ENCODE measurements at places on chromosomes 13 and 19.
A peak's percentile ranks its signal among the peaks of the same experiment; 100 is the strongest.

GRCh38 chr13:112348642-112349345 is 27.4 kb upstream of the SPACA7 start:
- DNase-seq: no peak

DNA sequence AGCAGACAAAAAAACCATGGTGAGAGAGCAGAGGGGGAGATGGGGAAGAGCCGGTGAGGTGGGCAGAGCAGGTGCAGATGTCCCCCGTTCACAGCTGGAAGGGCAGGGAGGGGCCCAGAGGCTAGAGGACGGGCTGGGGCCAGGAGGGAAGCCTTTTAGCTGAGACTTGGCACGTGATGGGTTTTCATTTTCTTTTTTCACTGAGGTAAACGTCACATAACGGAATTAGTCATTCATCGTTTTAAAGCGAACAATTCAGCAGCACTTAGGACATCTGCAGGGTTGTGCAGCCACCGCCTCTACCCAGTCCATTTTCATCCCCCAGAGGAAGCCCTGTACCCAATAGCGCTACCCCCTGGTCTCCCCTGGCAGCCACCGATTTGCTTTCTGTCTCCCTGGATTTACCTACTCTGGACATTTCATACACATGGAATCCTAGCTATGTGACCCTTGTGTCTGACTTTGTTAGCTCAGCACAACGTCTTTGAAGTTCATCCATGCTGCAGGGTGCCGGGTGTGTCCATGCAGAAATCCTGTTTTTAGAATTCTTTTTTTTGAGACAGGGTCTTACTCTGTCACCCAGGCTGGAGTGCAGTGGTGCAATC is 16.0 kb upstream of the EMC10 start:
- DNase-seq: no peak

DNA sequence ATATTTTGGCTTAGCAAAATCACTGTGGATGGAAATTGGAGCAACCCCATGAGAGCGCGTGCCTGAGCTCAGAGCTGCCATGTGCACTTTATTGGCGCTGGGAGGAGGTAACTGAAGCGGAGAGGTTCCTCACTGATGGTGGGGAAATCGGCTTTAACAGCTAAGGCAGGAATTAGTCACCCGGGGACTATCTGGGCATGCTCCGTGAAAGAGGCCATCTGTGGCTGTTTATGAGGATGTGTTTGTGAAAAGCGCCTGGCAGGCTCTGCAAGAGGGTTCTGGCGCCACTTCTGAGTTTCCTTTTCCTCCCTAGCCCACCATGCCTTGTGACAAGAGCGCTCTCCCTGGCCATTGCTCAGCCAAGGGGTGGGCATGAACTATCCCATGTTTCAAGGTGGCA is 815.6 kb downstream of the UQCRFS1 start:
- DNase-seq: no peak

DNA sequence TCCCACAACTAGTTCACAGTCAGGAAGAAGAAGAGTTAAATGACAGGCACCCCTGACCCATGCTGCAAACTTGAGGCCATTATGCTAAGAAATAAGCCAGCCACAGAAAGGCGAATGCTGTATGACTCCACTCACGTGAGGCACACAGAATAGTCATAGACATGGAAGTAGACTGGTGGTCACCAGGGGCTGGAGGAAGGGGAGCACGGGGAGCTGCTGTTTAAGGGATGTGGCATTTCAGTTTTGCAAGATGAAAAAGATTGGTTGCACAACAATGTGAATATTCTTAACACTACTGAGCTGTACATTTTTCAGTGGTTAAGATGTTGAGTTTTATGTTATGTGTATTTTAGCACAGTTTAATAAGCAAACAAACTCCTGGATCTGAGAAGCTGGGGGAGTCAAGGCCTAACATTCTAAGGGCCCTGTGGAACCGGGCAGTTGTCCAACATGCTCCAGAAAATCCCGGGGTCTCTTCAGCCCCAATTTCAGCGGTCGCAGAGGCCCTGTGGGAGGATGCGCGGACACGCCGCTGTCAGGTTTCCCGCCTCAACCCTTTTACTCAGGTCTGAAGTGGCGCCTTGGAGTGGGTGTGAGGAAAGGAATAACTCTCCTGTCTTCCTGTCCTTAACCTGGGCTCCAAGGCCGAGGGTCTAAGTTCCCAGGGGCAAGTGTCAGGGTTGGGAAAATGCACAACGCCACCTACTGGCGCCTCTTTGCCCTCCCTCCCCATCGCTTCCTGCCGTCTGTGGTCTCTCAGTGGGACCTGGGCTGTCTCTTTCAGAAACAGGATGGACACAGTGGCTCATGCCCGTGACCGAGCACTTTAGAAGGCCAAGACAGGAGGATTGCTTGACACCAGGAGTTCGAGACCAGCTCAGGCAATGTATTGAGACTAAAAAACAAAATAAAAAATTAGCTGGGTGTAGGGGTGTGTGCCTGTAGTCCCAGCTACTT is 4.4 kb upstream of the TMEM272 start:
- peak; percentile 59 for DNase-seq

GRCh38 chr13:33797622-33798021 is 20.3 kb upstream of the RFC3 start:
- peak; percentile 33 for DNase-seq

DNA sequence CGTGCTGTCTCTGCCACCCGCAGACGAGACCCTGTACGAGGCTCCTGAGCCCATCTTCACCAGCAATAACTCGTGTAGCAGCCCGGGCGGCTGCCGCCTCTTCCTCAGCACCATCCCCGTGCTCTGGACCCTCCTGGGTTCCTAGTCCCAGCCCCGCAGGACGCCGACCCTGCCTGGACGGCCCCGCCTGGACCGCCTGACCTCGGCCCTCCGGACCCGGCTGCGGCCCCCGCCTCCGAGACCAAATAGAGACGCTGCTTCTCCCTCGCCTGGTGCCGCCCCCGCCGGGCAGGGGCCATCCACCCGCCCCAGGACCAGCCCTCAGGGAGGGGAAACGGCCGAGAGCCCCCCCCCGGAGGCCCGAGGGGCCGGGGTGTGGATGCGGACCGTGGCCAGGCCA is 14.1 kb downstream of the EFNA2 start:
- DNase-seq: no peak

DNA sequence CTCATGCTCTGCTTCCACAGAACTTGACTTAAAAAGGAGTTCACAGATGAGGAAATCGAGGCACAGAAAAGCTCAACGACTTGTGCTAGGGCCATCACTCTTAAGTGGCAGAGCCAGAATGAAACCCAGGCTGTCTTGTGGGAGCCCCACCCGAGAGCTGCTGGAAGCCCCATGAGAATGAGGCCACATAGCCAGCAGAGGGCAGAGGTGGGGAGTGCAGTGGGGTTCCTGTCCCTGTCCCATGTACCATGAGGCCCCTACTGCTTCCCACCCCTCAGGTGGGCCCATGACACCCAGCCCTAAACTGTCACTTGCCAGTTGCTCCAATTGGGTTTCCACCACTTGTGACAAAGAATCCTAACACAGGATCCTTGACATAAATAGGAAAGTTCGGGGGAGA is 175.9 kb downstream of the IRS2 start:
- DNase-seq: peak; percentile 57

- no peak for DNase-seq
Observed at GRCh38 chr13:92719868-92720267, 506.7 kb upstream of the GPC6 start.

DNA sequence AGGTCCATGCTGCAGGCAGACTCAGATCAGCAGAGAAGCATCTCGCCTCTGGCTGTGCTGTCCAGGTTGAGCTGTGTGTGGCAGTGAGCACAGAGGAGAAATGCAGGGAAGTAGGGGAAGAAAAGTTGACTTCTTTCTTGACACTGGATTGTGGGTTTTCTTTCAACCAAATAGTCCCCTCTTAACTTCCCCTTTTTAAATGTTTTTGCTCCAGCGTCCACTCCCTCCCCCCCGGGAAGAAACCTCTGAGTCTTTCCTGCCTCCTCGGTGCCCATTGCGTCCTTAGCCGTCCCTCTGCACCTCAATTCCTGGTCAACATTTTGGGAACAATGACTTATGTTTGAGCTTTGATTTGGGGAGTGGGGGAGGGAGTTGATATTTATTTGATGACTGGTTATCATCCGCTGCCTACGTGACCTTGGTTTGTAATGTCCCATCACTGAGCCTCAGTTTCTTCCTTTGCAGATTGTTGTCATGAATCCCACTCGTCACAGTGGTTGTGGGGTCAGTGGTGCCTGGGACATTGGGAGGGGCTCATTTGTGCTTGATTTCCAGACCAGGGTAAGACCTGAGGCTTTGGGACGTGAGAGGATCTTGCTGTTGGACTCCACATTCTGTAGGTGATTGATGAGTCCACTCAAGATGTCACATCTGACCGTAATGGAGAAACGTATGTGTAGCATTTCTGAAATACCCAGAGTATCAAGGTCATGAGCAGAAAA is at the start of gene LILRB2:
TSS of gene LILRB2 (minus strand) at position 104 of the 722 bp plus-strand sequence. CDS start 614 bp downstream, outside the sequence.
- peak; percentile 68 for DNase-seq

- DNase-seq: peak; percentile 17
Observed at GRCh38 chr13:80259159-80259558, 81.8 kb downstream of the SPRY2 start.

GRCh38 chr13:54989418-54989817 is 1960.8 kb downstream of the OLFM4 start:
- no peak for DNase-seq

DNA sequence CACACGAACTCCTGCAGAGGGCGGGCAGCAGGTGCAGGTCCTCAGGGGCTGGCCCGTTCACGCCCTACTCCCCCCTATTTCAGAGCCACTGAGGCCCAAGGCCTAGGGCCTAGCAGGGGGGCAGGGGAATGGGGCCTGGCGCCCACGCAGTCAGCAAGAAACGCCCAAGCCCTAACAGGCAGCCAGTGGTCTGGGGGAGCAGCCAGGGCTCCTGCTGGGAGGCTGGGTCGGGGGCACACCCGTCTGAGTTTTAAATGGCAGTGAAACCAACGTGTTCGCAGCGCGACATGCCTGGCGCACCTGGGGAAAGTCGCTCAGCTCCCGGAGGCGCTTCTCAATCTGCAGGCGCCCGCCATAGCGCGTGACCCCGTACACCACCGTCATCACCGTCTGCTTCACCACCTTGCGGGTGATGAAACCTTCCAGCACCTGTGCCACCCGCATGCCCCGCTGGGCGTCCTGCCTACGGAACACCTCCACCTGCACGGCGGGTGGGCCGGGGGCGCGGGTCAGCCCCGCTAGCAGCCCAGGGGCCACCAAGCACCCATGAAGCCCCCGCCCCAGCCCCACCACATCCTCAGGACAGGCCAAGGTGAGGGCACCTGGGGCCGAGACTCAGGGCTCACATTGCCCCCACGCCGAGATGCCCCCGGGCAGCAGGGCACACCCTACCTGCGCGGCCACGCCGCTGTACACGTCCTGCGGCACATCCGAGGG is 13.9 kb downstream of the POLRMT start:
- no peak for DNase-seq

DNA sequence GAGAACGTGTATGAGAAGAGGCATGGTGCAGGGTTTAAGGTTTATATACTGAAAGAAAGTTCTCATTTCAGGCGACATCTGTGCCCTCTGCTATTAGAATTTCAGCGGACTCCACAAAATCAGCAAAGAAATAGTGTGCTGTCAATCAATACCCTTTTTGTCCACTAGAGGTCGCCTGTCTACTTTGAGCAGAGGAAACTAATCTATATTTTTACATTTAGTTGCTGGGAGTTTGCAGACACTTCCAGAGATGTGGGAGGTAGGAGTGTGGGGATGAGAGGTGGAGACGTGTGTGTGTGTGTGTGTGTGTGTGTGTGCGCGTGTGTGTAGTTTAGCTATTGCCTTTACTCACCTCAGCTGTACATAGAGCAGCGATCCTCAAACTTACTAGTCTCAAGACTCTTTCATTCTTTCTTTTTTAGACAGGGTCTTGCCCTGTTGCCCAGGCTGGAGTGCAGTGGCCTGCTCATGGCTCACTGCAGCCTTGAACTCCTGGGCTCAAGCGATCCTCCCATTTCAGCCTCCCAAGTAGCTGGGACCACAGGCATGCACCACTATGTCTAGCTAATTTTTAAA is 9.7 kb downstream of the INAFM1 start:
- peak; percentile 49 for DNase-seq

DNA sequence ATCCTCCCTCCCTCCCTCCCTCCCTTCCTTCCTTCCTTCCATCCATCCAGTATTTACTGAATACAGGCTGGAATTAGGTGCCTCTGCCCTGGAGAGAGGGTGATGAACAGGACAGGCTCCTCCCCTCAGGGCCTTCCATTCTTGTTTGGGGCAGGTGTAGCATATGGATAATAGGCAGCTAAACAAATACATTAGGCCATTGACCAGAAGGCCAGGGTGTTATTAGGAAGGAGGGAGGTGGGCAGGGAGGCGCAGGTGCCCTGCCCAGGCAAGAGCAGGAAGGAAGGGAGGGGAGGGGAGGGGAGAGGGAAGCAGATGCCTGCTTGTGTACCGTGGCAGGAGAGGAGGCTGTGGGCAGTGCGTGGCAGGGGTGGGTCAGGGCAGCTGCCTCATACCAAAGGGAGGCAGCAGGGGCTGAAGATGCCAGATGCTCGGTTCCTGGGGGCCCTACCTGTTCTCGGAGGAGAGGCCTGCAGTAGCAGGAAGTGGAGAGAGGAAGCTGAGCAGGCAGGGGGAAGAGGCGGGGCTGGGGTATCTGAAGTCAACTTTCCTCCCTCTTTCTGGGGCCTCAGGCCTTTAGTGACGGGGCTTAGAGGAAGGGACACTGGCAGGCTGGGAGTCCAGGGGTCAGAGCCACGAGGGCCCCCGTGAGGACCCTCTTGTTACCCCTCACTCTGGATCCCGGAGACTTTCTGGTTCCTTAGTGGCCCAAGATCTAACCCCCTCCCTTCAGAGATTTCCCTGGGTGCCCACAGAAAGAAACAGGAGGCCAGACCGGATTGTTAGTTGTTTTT is at the start of gene RINL:
TSS of gene RINL (minus strand) at position 495 of the 794 bp plus-strand sequence. CDS start 1,533 bp downstream, outside the sequence.
- DNase-seq: peak; percentile 43

GRCh38 chr19:39342647-39343305 is 555 bp downstream of the SAMD4B start:
- DNase-seq: no peak

- DNase-seq: no peak
Observed at GRCh38 chr13:56198350-56198749, 942.4 kb upstream of the PRR20A start.

GRCh38 chr13:29577136-29578051 is 18.1 kb downstream of the SLC7A1 start:
- no peak for DNase-seq

GRCh38 chr19:36210497-36210896 is 4.0 kb downstream of the ZNF565 start:
- no peak for DNase-seq

DNA sequence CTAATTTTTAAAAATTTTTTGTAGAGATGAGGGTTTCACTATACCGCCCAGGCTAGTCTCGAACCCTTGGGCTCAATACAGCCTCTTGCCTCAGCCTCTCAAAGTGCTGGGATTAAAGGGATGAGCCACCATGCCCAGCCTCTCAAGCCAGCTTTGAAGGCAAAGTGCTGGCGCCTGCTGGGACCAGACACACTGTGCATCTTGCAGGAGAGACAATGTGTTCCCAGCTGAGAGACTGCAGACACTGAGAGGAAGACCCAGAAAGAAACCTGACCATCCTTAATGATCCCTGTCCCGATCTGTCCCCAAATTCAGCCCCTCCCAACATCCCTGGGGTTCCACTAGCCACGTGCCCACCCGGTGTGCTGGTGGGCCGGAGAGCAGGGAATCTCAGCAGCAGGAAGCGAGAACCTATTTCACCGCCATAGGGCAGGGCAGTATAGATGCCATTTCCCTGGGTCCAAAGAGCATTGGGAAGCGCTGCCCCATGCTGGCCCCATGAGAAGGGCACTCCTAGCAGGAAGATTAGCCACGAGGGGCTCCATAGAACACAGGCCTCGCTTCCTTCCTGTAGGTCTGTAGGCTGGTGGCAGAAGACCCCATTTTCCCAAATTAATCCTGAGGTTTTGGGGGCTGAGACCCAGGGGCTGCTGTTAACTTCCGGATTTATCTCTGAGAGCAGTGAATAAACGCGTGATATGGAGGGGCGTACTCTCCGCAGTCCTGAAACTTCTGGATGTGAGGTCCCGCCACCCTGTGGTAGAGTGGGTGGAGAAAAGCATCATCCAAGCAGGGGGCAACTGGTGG is 968 bp downstream of the RAVER1 start:
- no peak for DNase-seq

All from inflammatory macrophage treated with lipopolysaccharide for 4 hours (primary cell).